ENCODE measurements at places on chromosomes 12 and 14. TPM values are rescaled to one million over a fixed set of nuclear protein-coding genes. Genes with fewer than 3 reads are reported as not detected.

- no peak for DNase-seq
Measured at GRCh38 chr14:24129410-24129998, 955 bp upstream of the FITM1 start.

GRCh38 chr14:22520796-22521195 lies 68.2 kb downstream of the DAD1 start:
- DNase-seq, result no peak

DNA sequence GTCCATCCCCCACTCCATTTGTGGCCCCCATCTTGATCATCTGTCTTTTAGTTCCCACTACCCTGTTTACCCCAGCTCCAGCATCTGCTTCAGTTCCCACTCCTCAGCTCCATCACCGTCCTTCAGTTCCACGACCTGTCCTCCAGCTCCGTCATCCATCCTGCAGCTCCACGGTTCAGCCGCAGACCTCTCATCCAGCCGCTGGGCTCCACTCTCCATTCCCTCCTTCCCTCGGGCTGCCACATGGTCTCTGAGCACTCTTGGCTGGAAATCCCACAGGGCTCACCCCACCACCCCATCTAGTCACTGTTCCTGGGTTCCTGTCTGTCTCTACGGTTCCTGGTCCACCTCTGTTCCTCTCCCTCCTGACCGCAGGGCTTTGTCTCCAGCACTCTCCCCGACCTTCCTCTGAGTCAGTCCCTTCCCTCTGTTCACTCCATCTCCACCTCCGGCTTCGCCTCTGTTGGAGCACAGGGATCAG lies 3.3 kb upstream of the P3H3 start:
- no peak for DNase-seq

DNA sequence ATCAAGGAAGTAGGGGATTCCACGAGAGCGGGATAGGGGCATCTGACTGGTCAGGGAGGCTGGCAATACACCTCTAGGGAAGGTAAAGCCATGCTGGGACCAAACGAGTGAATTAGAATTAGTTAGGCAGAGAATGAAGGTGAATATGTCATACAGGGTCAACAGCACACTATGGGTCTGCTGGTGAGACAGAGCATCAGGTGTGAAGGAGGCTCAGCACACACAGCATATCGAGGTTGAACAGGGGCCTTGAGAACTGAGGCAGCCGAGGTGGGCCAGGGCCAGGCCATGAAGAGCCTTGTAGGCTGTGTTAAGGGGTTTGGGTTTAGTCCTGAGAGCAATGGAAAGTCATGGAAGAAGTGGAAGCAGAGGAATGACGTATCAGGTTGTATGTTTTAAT lies 137.8 kb downstream of the PRKCH start:
- no peak for DNase-seq

DNA sequence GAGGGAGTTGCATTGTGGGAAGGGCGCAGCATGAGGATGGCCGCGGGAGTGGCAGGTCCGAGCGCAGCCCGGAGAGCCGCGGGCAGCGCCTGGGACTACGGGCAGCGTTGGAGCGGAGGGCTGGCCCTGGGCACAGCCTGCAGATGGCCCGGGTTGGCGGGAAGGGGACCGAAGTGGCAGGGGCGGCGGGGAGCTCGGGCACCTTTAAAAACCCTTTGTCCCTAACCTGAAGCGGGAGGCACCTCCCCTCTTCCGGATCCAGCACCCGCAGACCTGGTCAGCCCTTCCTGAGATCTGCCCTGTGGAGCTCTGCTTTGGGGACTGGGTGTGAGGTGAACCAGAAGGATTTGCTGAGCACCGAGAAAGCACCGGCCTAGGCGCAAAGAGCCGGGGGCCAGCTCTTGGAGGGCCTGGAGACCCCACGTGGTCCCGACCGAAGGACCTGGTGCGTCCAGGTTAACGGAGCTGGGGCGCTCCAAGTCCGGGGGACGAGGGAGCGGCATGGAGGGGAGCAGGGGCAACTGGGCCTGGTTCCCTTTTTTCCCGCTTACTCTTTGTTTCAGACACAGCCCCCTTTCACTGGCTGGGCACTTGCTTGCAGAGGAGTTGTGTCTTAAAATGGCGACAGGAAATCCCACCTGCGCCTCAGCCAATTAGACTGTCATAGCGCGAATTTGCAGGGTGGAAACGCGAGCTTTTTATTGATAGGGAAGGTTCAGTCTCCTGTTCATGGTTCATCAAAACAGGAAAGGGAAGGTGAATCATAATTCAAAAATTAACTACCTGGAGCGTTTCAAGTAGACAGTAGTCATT lies 792 bp upstream of the SLC38A1 start:
- DNase-seq, result peak; percentile 70

- DNase-seq, result no peak
Measured at GRCh38 chr12:122394626-122395194, 27.8 kb downstream of the CLIP1 start.

The HOXC12 gene
- total RNA-seq, result not detected

The TMEM233 gene
- total RNA-seq, result not detected

GRCh38 chr12:120404271-120404670 lies 33.6 kb upstream of the COX6A1 start:
- DNase-seq, result no peak

DNA sequence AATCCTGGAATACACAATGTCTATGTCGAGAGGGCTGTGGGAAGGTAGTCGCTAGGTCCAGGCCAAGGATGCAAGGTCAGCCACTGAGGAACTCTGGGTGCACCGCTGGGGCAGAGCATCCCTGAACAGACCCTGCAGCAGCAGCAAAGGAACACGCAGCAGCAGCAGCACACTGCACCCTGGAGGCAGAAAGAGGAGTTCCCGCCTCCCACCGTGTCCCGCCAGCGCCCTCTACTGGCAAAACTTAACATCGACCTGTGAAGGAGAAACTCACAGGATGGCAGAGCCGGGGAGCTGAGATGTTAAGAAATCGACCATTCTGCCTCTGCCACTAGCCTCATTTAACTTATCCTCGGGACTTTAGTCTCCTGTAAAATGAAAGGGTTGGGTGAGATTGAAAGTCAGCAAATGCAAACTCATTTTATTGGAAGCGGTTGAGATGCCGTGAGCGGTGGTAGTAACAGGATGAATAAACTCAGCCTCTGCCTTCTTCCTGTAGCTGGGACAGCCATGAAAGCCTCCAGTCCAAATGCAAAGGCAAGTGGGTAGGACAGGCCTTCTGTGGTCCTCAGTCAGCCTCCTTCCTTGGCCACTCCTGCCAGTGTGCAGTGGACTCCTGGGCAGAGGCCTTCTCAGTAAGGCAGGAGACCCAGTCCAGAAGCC lies 45.6 kb downstream of the STAB2 start:
- no peak for DNase-seq

- no peak for DNase-seq
Measured at GRCh38 chr12:110104188-110105094, 19.7 kb upstream of the IFT81 start.

- DNase-seq, result no peak
Measured at GRCh38 chr12:8455271-8455670, 491 bp upstream of the CLEC6A start.

The B4GALNT1 gene
- 1.4 TPM for total RNA-seq

- DNase-seq, result no peak
Measured at GRCh38 chr12:100268835-100269564, 2.0 kb downstream of the SCYL2 start.

The OR6C2 gene
- not detected for total RNA-seq

- no peak for DNase-seq
Measured at GRCh38 chr14:55803873-55804553, 224.0 kb downstream of the KTN1 start.

DNA sequence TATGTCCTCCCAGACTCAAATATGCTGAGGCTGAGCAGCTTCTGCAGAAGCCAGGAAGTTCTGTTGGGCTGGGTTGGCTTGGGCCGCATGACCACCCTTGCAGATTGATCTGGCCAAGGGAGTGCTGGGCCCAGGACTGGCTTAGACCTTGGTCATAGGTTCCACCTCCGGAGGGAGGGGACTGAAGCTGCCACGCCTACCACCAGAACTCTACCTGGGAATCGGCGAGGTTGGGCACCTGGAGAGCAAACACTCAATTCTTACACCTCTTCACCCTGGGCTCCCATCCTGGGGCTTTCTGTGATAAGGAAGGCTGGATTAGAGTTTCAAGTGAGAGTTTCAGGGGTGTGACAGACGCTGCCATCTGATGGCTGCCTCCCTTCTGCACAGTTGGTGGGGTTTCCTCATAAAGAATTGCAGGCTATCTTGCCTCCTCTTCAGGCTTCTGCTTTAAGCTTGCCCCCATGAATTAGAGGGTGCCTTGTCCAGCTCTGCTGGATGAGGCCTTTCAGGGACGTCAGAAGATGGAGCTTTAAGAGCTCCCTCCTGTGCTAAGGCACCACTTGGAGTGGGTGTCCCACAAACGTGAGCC lies 5.8 kb downstream of the SLC24A4 start:
- DNase-seq, result no peak

The PCED1B gene
- total RNA-seq, result 68.1 TPM

GRCh38 chr14:43308421-43309110 lies 1198.5 kb downstream of the FSCB start:
- DNase-seq, result no peak

DNA sequence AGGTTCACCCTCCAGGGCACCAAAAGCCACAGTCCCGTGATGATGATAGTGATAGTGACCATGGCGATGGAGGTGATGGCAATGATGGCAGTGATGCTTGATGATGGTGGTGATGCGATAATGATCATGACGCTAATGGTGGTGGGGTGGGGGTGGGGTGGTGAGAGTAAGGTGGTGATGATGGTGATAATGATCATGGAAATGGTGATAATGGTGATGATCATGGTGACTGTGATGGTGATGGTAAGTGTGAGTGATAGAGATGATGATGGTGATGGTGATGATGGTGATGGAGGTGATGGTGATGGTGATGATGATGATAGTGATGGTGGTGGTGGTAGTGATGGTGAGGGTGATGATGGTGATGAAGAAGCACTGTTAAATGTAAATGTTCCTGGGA lies 96.9 kb downstream of the SYNE3 start:
- no peak for DNase-seq

The GPD1 gene
- 0.64 TPM for total RNA-seq

The CCDC38 gene
- not detected for total RNA-seq

DNA sequence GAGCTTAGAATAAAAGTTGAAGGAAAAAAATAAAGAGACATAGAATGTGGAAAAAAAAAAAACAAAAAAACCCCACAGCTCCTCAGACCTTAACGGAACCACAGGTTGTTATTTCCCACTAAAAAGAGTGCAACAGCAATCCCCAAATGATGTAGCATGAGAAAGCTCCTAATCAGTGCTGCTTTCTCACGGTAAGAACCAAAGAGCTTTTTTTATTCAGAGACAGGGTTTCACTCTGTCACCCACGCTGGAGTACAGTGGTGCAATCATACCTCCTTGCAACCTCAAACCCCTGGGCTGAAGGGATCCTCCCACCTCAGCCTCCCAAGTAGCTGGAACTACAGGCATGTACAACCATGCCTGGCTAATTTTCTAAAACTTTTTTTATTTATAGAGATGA lies 13.3 kb downstream of the NDUFA12 start:
- DNase-seq, result no peak

DNA sequence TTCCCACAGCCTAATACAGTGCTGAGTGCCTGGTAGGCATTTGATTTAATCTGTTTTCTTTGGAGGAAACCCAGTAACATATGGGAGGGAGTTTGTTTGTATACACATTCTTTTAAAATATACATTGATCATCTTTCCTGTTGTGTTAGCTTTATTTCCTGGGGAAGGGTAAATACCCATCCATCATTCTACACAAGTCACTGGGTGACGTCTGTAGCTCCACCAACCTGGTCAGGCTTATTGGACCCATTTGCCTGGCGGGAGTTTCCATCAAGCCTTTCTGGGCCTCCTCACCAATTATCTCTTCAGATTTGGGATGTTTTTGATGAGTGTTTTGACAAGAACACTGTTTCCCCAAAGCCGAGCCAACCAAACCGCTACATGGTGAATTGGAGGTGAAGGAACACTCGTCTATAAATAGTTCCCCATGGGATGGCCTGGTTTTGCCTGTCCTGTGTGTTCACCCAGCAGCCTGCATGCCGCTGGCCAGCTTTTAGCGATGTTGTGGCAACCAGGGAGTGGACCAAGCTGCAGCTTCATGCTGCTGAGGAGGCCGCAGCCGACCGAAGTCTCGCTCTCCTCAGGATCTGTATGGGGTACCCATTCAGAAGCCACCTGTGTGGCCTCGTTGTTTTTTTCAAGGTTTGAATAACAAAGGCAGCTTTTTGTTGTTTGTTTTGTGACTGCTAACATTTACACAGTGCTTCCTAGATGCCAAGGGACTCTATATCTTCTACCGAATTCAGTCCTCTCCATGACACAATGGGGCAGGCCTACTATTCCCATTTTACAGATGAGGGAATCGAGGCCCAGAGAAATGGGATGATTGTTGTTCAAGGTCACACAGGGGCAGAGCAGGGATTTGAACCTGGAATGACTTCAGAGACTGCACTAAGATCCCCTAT lies 22.6 kb downstream of the PLXNC1 start:
- no peak for DNase-seq

DNA sequence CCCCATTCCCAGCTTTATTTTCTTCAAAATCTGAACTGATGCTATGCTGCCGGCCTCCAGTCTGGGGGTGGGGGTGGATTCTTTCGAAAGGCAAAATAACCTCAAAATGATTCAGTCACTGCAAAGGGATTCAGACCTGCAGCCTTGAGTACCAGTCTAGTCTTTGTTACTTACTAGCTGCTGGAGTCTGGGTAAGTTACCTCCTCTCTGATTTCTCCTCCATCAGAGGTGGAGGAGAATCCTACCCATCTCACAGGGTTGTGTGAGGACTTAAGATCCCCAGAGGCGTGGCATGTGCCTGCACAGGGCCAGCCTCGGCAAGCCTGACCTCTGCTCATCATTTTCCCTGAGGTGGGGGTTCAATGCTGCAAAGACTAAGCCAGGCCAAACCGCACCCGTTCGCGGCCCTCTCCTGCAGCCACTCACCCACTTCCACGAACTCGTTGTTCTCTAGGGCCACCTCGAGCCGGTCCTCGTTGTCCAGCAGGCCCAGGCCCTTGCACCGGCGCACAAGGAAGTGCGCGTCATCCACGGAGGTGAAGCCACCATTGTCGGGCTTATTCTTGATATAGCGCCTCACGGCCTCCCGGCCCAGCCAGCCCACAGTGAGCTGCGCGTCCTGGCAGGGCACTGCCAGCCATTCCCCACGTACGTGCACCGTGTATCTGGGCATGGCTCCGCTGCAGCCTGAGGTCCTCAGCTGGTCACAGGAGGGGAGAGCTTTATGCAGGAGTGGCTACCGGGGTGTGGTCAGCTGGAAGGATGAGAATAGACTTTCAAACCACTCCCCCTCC lies 709 bp downstream of the HAL start:
- DNase-seq, result no peak

DNA sequence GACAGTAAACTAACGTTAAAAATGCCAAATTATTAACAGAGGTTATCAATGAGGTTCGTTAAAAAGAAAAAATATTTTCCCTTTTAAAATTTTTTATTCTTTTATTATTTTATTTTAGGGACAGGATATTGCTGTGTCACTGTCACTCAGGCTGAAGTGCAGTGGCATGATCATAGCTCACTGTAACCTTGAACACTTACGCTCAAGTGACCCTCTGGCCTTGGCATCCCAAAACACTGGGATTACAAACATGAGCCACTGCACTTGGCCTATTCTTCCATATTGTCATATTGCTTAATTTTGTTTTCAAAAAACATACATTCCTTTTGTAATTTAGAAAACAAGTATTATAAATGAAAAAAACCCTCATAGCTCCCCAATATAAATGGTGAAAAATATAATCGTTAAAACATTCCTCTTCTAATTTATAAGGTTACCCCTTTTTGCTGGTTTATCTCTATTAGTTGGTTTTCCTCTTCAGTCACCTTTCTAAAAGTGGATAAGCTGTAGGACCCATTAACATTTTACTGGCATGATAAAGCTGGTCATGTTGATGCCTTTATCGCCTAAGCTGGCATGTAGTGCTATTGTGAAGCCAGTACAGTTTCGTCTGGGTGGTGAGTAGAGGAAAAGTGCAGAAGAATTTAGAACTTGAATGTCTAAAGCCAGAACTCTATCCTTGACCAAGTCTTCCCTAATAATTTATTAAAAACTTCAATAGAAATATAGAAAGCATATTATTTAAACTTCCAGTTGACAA lies 27.6 kb downstream of the PDE3A start:
- DNase-seq, result no peak

Measured in naive thymus-derived CD4-positive, alpha-beta T cell (primary cell).